ENCODE measurements at places on chromosomes 12 and 14.

DNA sequence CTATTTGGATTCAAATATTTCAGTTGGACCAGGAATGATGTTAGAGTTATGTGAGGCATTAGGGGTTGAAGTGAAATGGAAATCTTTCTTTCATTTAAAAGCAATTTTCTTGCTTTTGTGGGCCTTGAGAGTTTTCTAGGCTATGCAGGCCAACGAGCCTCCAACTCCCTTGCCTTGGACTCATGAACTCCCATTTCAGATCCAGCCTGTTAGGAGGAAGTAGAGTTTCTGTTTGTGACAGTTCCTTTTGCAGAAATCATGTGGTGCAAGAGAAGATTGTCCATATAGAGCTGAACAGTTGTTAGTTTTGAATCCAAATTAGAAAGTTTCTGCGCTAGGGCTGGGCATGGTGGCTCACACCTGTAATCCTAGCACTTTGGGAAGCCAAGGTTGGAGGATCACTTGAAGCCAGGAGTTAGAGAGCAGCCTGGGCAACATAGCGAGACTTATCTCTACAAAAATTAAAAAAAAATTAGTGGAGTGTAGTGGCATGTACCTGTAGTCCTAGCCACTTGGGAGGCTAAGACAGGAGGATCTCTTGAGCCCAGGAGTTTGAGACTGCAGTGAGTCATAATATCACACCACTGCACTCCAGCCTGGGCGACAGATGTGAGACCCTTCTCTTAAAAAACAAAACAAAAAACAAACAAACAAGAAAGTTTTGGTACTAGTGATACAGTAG is 47.3 kb upstream of the MED13L start:
- no peak for DNase-seq

DNA sequence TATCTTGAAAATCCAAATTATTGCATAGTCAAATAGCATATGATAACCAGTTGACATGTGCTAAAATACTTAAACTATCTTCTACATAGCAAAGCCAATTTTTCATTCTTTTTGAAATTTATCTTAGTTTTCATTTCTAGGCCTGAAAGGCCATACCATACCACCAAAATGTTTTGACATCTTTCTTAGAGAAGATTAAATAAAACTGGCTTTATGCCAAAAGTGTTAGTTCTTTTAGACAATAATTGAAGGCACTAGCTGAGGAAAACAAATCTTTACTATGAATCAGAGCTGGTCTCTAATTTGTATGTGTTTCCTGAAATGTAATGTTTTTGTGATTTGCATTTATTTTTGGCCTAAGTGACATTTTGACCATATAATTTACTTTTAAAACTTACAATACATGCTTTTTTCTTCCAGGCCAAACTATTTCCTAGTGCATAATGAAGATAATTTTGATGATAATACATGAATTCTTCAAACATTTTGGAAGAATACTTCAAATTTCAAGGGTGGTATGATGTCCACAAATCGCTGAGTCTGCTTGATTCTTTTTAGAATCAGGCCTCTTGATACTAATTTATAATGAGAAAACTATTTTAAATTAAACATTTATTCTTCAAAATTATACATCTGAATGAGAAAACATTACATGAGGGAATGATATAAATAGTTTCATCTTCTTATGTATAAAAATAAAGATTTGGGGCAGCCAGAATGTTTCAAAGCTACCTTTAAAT is 6.5 kb upstream of the KCNMB4 start:
- no peak for DNase-seq

- DNase-seq: no peak
Measured at GRCh38 chr12:91327131-91327530, 144.5 kb upstream of the DCN start.

DNA sequence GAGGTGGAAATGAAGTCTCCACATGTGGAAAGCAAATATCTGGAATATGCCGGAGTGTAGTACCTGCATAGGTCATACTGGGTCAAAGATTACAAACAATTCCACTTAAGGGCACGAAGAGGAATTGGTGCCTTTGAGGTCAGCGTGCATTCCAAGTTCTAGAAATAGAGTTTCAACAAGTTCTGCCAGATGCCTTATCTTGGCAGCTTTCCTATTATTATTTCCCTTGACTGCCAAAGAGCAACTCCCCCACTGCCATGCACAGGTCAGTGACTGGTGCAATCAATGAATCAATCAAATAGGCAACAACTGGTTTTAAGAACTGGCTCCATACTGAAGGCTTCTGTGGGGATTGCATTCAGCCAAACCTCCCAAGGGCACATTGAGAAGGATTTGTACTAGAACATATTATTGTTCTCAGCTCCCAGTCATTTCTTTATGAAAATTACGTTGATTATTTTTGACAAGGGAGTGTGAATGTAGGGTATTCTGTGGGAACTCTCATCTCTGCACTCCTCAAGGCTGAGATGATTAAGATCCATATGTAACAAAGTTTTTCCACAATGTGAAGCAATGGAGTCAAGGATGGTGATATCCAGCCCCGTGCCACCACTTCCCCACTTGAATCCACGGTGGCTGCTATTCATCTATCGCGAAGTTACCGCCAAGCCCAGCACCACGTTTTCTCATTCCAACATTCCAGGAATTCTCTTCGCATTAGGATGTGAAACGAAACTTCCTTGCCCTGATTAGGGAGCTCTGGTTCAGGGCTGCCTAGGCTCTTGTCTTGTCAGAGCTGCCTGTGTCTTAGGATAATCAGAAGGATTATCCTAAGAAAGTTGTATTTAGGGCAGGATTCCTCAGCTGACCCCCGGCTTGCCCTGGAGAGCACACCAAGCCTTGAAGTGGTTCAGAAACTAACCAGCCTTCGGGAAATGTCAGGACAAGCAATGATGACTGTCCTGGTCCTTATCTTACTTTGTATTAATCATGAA is 115.1 kb upstream of the PCED1B start:
- no peak for DNase-seq

- no peak for DNase-seq
Measured at GRCh38 chr12:4036671-4037271, 163.6 kb upstream of the PARP11 start.

GRCh38 chr14:24957814-24958213 is 92.1 kb downstream of the STXBP6 start:
- no peak for DNase-seq

- DNase-seq: no peak
Measured at GRCh38 chr12:39605501-39605900, 14.1 kb downstream of the ABCD2 start.

GRCh38 chr12:118061011-118061872 is at the start of gene WSB2:
TSS of gene WSB2 (minus strand) at chr12:118061179. CDS start at chr12:118061048, 131 bp downstream.
- DNase-seq: peak; percentile 37

- DNase-seq: no peak
Measured at GRCh38 chr14:80310938-80311750, 99.8 kb upstream of the DIO2 start.

DNA sequence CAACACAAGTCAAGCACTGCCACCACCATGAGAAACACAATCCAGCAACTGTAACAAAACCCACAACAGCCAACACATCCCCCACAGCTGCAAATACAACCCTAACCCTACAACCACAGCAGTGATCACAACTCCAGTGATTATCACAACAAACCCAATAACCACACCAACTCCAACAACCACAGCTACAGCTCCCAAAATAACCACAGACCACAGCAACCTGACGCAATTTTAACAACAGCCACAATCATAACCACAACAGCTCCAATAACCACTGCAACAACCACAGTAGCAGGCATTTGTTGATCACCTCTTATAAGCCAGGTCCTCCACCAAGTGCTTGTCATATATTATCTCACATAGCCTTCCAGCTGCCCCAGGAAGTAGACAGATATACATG is 42.2 kb upstream of the FAM181A start:
- no peak for DNase-seq

- no peak for DNase-seq
Measured at GRCh38 chr12:113326775-113327395, 8.0 kb downstream of the SLC8B1 start.

- DNase-seq: no peak
Measured at GRCh38 chr12:85007836-85008235, 28.2 kb downstream of the TSPAN19 start.

DNA sequence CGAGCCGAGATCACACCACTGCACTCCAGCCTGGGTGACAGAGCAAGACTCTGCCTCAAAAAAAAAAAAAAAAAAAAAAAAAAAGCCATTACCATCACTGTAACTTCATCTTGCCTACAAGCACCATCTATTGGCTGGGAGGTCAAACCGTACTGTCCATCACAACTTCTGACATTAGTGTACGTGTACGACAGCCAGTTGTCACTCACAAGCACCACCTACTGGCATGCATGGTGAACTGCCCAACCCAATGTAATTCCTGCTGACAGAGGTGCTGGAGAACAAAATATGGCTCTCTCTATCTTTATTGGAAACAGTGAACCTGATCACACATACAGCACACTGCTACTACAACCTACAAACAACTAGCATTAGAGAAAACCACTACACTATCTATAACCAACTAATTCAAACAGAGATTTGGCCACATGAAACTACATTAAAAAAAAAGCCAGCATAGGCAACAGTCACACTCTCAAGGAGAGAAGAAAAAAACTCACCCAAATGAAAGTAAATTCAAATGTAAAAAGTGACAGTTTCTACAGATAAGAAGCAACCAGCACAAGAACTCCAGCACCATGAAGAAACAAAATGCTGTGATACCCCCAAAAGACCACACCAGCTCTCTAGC is 82.3 kb downstream of the PUS7L start:
- no peak for DNase-seq

DNA sequence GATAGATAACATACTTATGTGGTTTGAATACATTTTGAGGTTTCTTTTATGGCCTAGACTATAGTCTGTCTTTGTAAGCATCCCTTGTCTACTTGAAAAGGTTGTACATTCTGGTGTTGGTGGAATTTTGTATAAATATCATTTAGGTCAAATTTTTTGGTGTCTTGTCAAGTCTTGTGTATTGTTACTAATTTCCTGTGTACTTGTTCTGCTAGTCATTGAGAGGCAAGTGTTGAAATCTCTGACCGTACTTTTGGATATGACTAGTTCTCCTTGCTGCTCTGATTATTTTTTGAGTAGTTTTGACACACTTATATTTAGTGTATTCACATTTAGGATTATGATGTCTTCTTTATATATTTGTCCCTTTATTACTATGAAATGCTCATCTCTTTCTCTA is 219.6 kb downstream of the CCDC91 start:
- no peak for DNase-seq

DNA sequence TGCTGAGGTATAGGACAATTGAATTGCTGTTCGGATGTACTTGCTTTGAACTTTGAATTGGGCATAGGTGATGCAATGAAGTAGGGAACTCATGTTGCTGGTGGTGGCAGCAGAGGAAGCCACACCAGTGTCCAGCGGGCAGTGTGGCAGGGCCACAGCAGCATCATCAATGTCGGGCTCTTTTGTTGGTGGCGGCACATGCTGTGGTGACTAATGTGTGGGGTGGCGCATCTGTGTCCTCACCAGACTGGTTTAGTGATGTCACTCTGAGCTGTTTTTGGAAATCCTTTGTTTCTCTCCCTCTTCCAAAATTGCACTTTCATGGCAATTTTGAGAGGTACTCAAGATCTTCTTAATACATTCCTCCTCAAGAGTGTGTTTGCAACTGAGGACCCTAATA is 187.6 kb downstream of the ETNK1 start:
- no peak for DNase-seq

- no peak for DNase-seq
Measured at GRCh38 chr12:6691473-6691872, 2.3 kb upstream of the ZNF384 start.

DNA sequence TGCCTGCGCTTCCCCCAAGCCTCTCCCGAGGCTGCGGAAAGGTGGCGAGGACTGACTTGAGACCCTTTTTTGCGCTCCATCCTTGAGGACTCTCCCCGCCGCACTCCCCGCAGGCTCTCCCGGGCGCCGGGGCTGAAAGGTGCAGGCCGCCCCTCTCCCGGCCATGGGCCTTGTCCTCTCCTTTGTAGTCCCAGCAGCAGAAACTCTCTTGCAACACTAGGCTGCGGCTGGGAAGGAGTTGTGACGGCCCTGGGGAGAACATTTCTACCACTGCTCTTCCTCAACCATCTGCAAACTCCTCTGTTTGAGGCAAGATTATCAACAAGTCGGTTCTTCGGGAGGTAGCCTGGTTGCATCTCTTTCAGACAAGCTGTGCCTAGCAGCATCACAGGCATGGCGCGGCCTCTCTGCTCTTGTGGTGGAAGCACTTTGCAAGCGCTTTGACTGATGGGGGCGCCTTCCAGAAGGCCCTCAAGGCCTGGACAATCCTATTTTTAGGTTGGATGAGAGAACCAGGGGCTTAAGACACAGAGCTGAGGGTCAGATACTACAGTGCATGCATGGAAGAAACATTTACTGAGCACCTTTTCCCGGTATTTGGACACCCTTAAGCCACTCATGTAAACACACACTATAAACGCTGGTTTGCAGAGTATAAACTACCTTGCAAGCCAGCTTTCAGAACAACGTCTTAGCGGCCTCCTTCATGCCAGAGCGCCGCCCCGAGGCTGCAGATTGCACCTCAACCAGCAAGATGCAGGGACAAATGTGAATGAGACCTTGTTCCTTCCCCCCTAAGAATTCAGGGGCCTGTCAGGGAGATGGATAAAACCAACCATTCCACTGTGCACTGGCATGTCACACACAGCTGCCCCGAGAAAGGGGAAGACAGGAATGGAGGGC is 1.2 kb upstream of the PRIMA1 start:
- no peak for DNase-seq

- DNase-seq: no peak
Measured at GRCh38 chr12:18250313-18250916, 10.9 kb upstream of the PIK3C2G start.

DNA sequence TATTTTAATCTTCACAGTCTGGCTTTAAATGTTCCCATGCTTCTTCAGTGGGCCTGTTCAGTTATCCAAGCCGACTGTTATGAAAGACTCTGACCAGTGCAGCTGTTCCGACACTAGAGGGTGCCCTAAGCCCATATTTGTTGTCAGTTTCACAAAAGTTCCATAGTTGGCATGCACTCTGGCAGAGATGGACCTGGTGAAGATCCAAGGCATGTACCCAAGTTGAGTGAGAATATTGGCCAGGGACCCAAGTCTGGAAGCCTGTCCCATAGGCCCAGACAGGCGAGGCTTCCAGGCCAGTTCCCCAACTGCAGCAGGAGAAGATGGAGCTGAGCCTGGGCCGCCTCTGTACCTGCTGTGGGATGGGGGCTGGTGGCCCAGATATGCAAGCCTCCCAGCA is 27.4 kb upstream of the GUCY2C start:
- peak; percentile 32 for DNase-seq

DNA sequence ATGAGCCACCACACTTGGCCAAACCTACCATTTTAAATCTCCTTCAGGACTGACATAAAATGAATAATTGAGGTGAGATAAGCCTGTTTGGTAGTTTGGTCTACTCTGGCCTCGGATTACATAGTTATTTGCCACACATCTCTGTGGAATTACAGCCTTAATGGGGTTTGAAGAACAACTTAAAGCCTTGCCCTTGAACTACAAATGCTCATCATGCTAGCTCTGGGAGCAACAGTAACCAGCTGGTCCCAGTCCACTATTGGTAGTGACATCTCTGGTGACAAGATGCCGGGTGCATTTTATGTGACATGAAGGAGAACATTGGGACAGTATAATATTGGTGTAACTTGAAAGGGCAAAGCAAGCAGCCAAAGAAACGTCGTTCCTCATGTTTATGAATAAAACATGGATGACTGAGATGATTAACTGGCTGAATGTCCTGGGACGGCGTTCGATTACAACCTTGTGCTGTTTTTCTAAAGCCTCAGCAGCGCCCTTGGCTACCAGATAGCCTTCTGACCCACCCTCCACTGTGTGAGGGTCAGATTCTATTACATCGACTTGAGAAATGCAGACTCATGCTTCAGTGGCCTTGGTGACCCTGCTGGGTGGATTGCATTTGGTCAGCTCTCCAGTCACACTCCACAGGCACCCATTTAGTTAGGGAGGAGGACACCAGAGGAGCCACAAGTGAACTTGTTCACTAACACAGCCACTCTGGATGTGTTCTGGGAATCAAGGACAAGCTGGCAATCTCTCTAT is 41.5 kb downstream of the BEST3 start:
- DNase-seq: no peak

Measured in stimulated activated CD8-positive, alpha-beta memory T cell treated with anti-CD3 and anti-CD28 coated beads, Interleukin-4, amount 100 ng/mL, for 4 hours (primary cell).